ENCODE measurements at places on chromosomes 2 and 18.

DNA sequence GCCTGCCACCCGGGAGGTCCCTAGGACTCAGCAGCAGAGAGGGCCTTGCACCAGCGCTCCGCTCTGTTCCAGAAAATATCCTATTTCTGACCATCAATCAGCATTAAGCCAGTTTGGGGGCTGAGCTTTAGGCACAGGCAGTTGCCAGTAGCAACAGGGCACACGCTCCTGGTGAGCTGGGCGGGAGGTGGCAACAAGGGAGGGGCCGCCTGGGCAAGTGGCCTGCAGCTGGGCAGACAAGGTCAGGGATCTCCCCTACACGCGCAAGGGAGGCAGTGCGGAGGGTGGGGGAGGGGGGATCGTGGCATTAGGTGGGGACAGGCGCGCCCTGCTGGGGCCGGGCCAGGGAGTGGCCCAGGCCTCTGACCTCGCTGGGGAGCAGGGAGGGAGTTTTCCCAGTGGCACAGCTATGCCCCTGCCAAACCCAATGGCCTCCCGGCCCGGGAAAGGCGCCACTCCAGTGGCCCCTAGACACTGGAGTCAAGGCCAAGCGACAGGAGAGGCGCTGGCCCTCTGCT, 302.8 kb downstream of the NCKAP5 start:
- DNase-seq: peak; percentile 66

DNA sequence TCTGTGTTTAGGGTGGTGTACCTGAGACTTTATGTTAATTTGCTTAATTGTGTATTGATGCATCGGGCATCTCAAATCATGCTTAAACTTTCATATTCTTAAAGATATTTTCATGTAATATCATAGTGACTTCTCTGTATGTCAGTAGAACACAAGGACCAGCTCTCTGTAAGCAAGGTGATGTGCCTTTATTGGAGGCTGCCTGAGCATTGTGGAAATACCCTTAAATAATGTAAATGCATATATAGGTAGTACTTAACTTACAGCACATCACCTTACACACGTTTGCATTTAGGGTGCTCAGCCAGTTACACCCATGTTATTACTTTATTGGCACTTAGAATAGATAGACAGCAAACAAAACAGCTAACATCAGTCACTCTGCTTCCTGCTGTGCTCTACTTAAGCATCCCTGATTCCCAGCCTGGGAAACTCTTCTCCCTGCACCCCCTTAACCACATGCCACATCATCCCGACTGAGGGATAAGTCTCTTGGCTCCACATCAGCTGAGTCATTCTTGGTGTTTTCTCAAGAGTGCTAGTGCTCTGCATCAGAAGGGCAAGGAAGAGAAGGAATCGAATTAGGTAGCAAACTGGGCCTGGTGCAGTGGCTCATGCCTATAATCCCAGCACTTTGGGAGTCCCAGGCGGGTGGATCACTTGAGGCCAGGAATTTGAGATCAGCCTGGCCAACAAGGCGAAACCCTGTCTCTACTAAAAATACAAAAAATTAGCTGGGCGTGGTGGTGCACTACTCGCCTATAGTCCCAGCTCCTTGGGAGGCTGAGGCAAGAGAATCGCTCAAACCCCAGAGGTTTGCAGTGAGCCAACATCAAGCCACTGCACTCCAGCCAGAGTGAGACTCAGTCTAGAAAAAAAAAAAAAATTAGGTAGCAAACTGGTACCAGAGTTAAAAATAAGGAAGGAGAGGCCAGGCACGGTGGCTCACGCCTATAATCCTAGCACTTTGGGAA, 108.7 kb downstream of the MAP3K20 start:
- DNase-seq: no peak

GRCh38 chr2:182064019-182064778, 78.5 kb downstream of the PPP1R1C start:
- DNase-seq: no peak

- DNase-seq: no peak
Observed at GRCh38 chr2:235001237-235002133, 49.7 kb downstream of the SH3BP4 start.

DNA sequence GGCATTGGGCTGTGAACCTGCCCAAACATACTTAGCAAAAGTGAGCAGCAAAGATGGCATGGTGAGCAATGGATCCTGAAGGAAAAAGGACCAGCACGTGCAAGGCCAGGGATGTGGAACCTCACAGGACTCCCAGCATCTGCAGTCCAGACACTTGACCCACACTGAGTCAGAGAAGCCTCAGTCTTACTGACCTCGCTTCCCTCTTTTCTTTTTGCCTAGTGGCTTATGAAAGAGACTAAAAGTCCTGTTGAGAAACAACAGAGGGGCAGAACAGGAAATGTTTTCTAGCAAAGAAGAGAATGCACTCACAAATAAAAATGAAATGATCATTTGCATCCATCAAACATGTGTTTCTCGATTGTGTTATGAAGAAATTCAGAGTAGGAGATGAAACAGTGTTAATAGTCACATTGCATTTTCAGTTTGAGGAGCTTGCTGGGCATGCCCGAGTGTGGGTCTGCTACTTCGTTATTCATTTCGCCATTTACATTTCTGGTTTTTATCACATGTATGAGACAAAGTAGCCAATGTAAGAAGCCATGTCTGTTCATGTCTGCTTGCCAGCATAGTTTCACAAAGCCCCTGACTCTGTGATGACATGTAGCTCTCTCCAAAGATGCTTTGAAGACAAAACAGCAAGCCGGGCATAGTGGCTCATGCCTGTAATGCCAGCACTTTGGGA, 118.4 kb downstream of the INO80D start:
- DNase-seq: no peak

Measured in hypothalamus (tissue), 51 donors.